ENCODE measurements at places on chromosomes 3 and 15.
A peak's percentile ranks its signal among the peaks of the same experiment; 100 is the strongest.

DNA sequence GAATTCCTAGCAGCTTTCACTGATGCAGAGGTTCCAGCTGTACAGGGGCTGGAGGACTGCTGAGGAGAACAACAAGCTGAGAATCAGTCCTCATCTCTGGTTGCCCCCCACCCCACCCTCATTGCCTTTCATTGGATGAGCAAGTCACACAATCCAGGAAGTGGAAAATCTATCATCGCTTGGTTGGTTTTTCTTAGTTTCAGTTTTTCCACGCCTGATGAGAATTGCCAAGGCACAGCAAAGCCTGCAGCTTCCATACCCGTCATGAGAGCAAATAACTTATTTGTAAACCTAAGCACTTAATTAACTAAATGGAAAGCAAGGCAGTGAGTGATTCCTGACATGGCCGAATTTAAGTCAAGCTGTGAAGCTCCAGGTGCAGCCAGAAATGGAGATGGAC lies 21.4 kb upstream of the LIPC start:
- DNase-seq = no peak

DNA sequence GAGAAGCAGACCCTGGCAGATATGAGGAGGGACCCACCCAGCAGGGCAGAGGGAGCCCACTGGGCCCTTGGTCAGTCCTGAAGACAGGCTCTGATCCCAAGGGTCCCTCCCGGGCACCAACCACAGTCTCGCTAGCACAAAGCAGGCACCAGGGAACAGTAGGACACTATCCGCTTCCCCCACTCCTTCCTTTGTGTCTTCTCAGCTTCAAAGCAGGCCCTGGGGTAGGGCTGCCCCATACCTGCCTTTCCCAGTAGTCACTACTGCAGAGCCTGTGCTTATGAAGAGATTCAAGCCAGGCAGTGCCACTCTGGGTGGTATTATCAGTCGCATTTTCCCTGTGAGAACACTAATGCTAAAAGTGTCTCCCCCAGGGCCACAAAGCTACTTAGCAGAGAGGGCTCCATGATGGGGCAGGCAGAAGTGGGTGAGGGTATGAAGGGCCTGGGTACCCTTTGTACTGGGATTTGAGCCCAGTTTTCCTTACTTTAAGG lies 32.7 kb downstream of the SRPRB start:
- peak; percentile 22 for DNase-seq

GRCh38 chr3:98912448-98912847 lies 11.0 kb upstream of the DCBLD2 start:
- DNase-seq = no peak

GRCh38 chr3:144407335-144407734 lies 435.7 kb downstream of the DIPK2A start:
- DNase-seq = no peak

DNA sequence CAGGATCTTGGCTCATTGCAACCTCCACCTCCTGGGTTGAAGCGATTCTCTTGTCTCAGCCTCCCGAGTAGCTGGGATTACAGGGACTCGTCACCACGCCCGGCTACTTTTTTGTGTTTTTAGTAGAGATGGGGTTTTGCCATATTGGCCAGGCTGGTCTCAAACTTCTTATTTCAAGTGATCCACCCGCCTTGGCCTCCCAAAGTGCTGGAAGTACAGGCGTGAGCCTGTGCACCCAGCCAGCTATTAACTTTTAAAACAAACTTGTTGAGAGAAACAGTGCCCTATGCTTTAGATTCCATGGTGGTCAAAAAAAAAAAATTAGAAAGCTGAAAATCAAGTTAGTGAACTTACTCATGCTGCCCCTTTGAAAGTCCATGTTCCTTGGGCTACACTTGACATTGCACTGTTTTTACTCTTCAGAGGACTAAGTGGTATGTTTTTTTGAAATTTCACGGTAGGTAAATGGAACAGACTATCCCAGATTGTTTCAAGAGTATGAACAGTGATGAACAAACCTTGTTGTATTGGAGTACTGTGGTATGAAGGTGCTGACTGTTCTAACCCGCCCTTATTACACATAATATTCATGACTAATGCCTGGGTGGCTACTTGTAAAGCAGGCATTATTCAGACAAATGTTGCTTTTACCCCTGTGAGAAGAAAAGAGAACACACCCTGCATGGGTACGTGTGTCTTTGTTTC lies 206.9 kb downstream of the KLHL25 start:
- DNase-seq = no peak
